ELR (cell line): ENCODE measurements at places on chromosomes 2 and 18.

GRCh38 chr18:8081872-8082553 is 514.9 kb downstream of the PTPRM start:
- DNase-seq = no peak

GRCh38 chr2:148300544-148300943 is 279.7 kb downstream of the MBD5 start:
- no peak for DNase-seq

DNA sequence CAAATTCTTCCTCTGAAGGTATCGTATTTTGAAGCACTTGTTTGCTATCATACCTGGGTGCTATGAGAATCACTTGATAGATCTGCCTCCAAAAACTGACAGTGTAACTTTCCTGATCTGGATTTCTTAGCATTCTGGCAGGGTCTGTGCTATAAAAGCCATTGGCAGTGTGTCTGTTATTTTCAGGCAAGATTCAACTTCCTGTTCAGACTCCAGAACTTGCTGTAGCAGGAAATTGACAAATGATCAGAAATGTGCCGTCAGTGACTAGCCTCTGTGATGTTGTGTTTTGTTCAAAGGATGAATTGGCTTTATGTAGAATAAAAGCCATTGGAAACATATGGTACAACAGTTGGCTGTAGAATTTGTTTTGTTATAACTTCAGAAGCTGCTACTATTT is 273.3 kb downstream of the PTPRM start:
- DNase-seq = peak; percentile 14

DNA sequence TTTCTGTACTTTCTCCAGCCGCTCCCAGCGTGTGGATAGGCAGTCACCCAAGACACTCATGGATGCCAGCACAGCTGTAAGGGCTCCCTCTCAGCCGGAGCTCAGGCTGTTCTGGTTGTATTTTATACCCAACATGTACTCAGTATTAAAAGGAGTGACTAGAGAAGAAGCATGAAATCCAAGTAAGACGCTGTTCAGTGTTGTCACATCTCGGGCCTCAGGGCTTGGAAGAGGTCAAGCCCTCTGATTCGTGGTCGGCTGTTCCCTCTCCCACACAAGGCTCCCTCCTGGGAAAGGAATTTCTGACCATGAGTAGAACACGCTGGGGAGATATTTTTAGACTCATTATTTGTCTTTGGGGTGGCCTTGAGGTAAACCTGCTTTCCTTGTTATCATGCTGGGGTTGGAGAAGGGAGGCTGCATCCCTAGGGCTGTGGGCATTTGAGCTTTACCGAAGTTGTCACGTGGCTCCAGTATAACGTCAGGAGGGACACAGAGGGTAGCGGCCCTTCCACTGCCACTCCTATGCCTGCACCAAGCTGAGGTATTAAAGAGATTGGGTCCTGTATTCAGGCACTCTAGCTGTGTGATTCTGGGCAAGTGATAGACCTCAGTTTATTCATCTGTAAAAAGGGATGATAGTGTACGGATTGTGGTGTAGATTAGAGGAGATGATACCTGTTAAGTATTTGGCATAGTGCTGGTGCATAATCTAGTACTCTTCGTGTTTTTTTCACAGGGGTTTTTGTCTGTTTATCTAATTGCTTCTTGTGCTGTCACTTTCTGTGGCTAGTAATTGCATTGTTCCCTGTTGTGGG is 34.1 kb downstream of the HK2 start:
- DNase-seq = peak; percentile 74

DNA sequence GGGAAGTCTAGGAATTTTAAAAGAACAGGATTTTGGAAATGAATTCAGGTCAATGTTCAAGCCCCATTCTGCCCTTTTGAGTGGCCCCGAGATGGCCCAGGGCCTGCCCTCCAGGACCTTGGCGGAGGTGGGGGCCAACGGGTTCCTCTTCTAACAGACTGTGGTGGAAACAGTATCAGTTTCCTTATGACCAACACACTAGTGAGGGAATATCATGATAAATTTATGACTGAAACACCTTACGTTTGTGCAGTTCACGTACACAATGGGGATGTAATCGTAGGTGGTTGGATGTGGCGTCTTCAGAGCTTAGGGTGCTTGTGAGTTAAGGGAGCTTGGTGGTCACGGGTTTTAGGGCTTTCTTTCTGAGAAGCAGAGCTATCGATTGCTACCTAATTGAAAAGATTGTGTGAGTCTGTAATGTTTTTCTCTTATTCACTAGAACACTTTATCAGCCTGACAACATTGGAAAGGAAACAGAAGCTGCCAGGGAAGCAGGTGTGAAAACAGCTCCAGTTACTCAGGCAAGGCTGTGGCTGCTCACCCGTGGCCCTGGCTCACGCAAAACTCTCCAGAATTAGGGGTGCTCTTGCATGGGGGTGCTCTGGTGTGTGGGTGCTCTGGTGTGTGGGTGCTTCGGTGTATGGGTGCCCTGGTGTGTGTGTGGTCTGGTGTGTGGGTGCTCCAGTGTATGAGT is 165.3 kb downstream of the SNTG2 start:
- DNase-seq = no peak

DNA sequence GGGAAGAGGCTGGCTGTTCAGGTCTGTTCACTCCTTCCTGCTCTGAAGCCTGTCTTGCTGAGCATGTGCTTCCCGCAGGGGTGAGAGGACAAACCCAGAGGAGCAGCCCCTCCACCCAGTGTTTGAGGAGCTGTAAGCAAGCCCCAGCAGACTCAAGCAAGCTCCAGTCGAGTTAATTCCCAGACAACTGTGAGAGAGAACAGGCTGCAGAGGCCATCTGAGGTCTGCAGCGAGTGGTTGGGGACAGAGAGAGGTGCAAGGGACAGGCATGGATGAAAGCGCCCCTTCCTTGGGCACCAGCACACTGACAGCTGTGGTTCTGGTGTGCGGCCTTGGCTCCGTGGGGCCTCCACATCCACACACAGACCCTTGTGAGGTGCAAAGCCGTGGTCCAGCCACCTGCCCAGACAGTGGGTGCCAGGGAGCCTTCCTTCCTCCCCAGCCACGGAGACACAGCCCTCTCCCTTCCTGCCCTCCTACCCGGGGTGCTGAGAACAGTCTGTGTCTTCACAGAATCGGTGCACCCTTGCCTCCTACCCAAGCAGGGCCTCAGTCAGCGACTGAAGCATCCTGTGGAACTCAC is 36.2 kb downstream of the MAL start:
- no peak for DNase-seq

DNA sequence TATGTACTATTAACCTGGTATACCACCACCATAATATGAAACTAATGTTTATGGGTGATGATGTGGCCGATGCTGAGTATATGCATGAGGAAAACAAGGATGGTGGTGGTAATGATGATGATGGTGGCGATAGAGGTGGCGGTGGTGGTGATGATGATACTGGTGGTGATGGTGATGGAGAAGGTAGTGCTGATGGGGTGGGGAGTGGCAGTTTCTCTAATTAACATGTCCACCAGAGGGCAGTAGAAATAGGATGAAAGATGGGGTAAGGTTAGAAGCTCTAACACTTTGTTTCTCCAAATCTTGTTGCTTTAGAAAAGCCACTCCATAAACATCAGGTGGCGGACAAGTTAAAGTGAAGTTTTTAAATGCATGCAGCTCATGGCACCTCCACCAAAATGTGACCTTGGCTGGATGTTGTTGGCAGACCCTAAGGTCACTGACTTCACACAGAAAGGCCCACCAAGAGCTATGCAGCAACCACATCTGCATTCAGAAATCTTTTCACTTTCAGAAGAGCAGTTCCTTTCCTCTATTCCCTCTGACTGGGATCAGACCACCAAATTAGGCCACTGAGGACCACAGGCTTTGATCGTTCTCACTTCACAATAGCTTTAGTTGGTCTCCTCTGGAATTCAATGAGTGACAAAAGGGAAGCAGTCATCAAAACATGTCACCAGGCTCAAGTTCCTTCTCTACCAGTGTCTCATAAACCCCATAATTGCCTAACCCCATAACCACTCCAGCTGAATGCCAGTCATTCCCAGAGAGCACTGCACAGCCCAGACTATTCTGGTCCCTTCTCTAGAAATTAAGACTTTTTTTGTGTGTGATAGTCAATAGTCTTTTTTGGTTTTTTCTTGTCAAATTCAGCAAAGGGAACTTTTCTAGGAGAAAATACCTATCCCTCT is 7.5 kb upstream of the BCL11A start:
- peak; percentile 55 for DNase-seq
